ENCODE measurements at places on chromosomes 11 and 22. TPM values are rescaled to one million over a fixed set of nuclear protein-coding genes. Genes with fewer than 3 reads are reported as not detected.

Gene PANX3
- polyA plus RNA-seq: not detected

DNA sequence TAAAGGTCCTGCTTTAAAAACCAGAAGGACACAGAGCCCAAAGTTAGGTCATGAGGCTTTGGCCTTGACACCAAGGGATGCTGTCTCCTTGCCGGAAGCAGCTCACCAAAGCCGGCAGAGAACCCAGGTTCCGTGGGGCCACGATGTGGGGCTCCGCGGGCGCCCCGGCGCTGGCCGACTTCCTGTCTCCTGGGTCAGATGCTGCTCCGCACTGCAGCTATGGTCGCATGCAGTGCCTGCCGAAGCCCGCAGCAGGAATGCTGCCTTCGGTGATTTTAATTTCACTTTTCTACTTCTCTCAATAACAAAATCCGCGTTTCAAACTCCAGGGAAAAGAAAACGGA is 454 bp upstream of the OTUB1 start:
- DNase-seq: no peak

- DNase-seq: no peak
Observed at GRCh38 chr11:60347084-60347797, 20.2 kb downstream of the MS4A6E start.

- DNase-seq: no peak
Observed at GRCh38 chr11:15141381-15141780, 26.7 kb downstream of the INSC start.

All from heart left ventricle (tissue), 16 donors.